ENCODE measurements at places on chromosomes 16 and 17. TPM values are rescaled to one million over a fixed set of nuclear protein-coding genes. Genes with fewer than 3 reads are reported as not detected.

DNA sequence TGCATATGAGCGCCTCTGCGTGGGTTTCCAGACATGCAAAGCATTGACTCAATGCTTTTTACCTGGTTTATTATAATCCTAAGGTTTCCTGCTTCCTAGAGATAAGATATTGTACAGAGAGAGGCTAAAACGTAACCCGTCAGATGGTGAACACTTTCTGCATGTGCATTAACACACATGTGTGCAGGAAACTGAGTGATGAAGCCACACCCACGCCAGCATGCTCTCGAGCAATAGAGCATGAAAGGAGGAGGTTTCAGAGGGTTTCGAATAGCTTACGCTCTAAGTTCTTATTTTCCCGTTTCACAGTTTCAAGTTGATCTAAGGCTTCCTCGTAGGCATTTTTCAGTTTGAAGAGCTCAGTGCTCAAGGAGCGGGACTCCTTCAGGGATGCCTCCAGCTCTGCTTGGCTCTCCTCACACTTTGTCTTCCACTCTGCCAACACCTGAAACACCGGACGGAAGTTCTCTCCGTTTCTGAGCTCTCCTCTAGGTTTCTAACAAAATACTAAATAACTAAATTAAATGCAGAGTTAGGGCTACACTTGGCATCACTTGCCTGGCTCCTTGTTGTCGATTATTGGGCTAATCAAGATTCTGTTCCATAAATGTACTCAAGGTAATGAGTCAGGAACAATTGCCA lies 23.2 kb downstream of the MYH3 start:
- no peaks in the 10 kb centered on the region for H3K4me1 ChIP-seq
- DNase-seq, result no peak
- H3K4me3 ChIP-seq, result no peak overlapping the region
- H3K36me3 ChIP-seq, result peaks cover 18% of the 10 kb centered on the region

- no peaks in the 10 kb centered on the region for H3K36me3 ChIP-seq
- no peak overlapping the region for H3K27ac ChIP-seq
- no peak overlapping the region for H3K4me3 ChIP-seq
- peaks cover 13% of the 10 kb centered on the region for H3K27me3 ChIP-seq
Measured at GRCh38 chr17:5675625-5676421, 91.5 kb upstream of the NLRP1 start.

- no peak overlapping the region for H3K4me3 ChIP-seq
- no peak for DNase-seq
- no peak overlapping the region for H3K27ac ChIP-seq
- no peaks in the 10 kb centered on the region for H3K36me3 ChIP-seq
- H3K27me3 ChIP-seq, result peaks cover 9% of the 10 kb centered on the region
Measured at GRCh38 chr17:31437720-31438400, 46.4 kb downstream of the RAB11FIP4 start.

- DNase-seq, result no peak
- H3K27ac ChIP-seq, result no peak overlapping the region
- H3K36me3 ChIP-seq, result no peaks in the 10 kb centered on the region
- peaks cover 24% of the 10 kb centered on the region for H3K27me3 ChIP-seq
- H3K4me3 ChIP-seq, result no peak overlapping the region
Measured at GRCh38 chr17:192666-193425, 11.4 kb upstream of the DOC2B start.

The CYTH1 gene
- 26.8 TPM for total RNA-seq

The TCAP gene
- total RNA-seq, result 1.9 TPM

The SPATA33 gene
- total RNA-seq, result 41.7 TPM
